H54 (cell line): ENCODE measurements at places on chromosomes 3 and 15.

- DNase-seq: no peak
Observed at GRCh38 chr3:113174801-113175485, 36.4 kb upstream of the BOC start.

DNA sequence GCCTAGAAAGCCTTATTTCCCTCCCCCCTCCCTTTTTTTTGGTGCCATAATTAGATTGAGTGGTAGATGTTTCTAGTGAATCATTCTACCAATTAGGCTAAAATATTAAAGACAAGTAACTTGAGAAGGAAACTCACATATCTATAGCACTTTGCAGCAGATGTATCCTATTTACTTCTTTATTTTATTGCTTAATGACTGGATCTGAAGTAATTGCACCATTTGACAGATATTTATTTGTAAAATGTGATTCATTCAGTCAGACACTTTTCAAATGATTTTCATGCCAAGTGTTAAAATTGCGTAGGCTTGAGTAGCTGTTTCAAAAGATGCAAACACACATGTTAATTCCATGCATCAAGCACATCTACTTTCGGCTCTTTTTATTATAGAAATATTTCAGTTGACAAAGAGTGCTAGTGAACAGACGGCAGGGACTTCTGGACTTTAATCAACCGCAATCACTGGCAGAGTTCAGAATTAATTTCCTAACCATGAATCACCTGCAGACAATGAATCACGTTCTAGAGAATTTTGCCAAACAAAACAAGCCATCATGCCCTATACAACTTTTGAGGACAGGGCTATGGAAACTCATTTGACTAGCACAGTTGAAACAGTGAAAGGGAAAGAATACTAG lies 636.8 kb downstream of the MECOM start:
- DNase-seq: peak; percentile 13

GRCh38 chr15:78259232-78259631 lies 5.1 kb upstream of the DNAJA4 start:
- DNase-seq: no peak

DNA sequence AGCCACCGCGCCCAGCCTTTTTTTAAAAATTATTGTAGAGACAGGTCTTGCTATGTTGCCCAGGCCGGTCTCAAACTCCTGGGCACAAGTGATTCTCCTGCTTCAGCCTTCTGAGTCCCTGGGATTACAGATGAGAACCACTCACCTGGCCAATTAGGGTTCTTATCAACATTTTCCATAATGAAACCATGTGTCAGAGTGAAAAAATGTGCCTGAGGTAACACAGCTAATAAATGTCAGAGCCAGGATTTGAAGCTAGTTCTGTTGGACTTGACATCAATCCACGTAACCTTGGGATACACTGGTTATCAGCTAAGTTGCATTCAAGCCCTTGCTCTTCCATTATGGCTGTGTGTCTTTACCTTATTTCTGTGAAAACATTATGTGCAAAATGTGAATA lies 29.1 kb downstream of the CHST14 start:
- DNase-seq: no peak

GRCh38 chr15:31482122-31482922 lies 155.7 kb downstream of the KLF13 start:
- no peak for DNase-seq

DNA sequence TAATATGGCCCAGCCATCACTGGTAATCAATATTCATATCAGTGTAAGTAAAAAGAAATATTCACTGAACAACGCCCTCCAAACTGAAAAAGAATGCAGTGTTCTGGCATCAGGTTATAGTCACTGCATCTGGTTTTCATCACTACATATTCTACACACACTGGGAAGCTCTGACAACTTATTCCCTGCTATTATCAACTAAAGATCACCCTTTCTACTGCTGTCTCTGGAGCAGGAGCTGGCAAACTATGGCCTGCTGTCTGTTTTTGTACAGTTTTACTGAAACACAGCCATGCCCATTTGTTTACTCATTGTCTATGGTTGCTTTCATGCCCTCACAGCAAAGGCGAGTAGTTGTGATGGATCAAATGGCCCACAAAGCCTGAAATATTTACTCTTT lies 35.3 kb downstream of the TUBGCP4 start:
- no peak for DNase-seq

DNA sequence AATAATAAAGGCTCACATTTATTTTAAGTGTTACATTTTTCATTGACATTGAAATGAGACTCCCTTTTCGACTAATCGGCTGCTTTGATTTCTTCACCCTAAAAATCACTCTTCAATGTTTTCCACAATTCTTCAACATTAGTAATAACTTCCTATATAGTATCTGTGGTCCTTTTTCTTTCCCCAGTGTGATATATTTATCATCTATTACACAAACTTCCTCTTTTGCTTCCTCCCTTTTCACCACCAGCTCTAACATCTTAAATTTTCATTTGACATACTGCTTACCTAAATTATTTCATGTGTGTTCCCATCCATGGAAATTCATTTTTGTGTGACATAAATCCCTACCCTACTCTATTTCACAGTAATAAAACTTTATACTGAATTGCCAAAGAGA lies 244.4 kb downstream of the TIGIT start:
- DNase-seq: no peak

DNA sequence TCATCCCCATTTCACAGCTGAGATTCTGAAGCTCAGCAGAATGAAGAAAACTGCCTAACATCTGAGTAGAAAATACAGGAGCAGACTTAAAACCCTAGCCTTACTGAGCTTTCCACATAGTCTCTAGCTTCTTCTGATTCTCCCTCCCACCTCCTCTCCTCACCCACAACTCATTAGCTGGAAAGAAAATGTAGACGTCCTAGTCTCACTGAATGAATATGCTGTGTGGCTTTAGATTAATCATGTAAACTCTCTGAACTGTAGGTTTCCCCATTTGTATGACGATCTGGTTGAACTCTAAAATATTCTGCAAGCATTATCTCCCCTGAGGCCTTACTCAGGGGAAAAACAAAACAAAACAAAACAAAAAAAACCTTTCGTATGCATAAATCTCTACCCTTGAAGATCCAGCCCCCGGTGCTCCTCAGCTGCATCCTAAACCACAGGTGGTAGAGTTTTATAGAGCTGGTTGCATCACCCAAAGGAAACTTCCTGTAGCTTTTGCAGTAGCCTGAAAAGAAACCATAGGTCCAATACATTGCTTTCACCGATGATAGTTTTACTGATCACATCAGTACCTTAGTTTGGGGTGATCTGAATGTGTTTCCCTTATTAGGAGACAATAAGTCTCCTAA lies 40.6 kb downstream of the FOXB1 start:
- DNase-seq: no peak

DNA sequence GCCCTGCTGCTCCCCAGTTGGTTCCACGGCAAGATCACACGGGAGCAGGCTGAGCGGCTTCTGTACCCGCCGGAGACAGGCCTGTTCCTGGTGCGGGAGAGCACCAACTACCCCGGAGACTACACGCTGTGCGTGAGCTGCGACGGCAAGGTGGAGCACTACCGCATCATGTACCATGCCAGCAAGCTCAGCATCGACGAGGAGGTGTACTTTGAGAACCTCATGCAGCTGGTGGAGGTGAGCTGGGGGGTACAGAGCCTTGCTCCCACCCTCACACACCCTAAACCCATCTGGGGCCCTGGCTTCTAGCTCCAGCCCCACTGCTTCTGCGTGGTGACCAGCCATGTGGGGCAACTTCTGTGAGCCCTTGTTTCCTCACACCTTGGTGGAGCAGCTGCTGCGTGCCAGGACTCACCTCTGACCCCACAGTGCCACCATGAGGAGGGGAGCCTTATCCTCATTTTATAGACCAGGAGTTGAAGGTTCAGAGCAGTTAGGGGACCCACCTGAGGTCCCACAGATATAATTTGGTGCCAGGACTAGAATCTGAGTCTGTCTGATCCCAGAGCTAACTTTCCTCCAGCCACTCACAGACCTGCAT lies 13.3 kb upstream of the LMAN1L start:
- no peak for DNase-seq

DNA sequence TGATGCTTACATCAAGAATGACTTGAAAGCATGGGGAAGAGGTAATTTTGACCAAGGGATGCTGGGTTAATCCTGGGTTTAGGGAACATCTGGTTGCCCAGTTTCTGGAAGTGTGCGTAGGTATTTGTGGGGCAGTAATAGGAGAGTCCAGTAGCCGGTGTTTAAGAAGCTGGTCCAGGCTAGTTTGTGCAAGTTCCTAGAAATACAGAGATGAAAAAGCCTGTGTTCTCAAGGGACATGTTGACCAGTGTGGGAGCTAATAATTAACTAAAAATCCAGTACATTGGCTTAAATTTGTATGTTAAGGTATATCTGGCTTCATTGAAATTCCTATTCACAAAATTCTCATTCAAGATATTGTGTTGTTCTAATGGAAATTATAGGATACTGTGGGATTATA lies 51.2 kb downstream of the UBE2E2 start:
- no peak for DNase-seq

DNA sequence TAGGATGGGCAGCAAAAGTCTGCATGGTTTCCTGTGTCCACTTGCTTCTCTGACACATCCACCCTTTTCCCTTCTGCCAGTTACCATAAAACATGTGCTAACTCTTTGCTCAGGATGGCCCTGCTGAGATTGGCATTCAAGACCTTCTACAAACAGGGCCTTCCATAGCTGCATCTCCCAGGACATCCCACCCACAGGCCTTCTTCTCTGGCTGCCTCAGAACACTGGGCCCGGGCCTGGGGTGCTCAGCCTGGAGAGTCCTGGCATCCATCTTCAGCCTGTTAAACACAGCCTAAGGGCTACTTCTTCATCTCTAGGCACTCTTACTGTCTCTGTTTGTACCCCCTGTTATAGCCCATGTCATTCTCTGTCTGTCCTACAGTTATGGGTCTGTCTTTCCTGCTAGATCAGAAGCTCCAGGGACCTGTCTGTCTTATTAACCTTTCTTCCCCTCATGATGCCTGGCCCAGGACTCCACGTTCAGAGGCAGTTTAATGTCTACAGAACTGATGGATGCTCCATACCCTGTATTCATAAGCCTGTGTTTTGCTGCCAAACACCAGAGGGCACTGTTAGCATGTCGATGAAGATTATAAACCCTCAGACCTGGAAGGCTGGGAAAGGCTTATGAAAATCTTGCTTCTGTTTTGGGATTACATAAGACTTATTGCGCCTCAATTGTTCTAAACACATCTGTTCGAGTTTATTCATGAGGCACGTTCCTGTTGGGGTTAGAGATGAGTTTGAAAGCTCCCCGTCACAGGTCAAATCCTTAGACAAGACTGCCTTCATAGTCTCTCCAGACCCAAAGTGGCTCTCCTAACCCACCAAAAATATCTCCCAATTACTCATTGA lies 16.5 kb downstream of the SEMA3G start:
- peak; percentile 57 for DNase-seq

- DNase-seq: no peak
Observed at GRCh38 chr3:69359339-69359893, 26.5 kb downstream of the FRMD4B start.

DNA sequence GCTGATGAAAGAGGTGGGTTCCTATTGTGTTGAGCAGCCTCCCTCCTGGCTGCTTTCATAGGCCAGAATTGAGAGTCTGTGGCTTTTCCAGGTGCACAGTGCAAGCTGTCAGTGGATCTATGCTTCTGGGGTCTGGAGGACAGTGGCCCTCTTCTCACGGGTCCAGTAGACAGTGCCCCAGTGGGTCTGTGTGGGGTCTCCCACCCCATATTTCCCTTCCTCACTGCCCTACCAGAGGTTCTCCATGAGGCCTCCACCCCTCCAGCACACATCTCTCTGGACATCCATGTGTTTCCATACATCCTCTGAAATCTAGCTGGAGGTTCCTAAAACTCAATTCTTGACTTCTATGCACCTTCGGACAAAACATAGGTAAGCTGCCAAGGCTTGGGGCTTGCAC lies 201.2 kb downstream of the FAM43A start:
- no peak for DNase-seq

DNA sequence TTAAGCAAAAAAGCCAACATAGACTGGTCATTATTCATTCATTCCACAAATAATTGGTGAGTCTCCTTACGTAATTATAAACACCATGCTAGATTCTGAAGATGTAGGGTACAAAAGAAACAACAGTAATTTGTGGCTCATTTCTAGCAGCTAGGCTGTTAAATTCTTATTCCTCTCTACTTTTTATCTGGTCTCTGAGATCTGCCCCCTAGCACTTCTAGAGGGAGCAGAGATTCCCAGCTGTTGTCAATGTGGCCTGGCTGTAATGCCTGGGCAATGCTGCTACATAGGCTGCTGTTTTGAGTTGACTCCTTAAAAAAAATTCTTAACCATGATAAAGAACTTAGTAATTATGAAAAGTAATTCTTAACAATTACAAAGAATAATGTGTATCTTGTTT lies 434.9 kb upstream of the THRB start:
- no peak for DNase-seq

GRCh38 chr3:95333826-95334225 lies 1271.0 kb downstream of the NSUN3 start:
- DNase-seq: no peak

DNA sequence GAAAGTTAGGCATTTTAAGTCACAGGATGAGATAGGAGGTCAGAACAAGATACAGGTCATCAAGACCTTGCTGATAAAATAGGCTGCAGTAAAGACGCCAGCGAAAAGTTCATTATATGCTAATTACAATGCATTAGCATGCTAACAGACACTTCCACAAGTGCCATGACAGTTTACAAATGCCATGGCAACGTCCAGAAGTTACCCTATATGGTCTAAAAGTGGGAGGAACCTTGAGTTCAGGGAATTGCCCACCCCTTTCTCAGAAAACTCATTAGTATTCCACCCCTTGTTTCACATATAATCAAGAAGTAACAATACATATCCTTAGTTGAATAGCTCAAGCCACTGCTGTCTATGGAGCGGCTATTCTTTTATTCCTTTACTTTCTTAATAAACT lies 92.7 kb upstream of the PLXND1 start:
- no peak for DNase-seq

GRCh38 chr15:72306211-72306785 lies 13.7 kb downstream of the CELF6 start:
- no peak for DNase-seq

- DNase-seq: no peak
Observed at GRCh38 chr3:126342991-126343648, 14.1 kb downstream of the KLF15 start.

GRCh38 chr15:60781211-60781713 lies 302.3 kb upstream of the ICE2 start:
- no peak for DNase-seq
